ENCODE measurements at places on chromosomes 7 and 10.

GRCh38 chr7:6246251-6246917 is 26.0 kb downstream of the CYTH3 start:
- no peak for DNase-seq

DNA sequence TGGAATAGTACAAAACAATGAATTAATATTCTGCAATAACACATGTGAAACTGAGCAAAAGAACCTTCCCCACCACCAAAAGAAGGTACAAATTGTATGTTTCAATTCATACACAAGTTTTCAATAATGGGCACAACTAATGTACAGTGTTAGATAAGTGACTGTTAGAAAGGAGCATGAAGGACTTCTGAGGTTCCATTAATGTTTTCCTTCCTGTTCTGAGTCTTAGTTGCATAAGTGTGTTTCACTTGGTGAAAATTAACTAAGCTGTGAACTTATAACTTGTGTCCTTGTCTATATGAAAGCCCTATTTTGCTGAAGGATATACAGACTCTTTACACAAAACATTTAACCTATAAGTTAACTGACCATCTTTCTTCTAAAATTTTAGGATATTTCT is 8.2 kb downstream of the GSAP start:
- no peak for DNase-seq

GRCh38 chr7:1769286-1770200 is 99.5 kb downstream of the ELFN1 start:
- DNase-seq = no peak

- DNase-seq = no peak
These were observed 15.2 kb downstream of the SORBS1 start for GRCh38 chr10:95545981-95546380.

DNA sequence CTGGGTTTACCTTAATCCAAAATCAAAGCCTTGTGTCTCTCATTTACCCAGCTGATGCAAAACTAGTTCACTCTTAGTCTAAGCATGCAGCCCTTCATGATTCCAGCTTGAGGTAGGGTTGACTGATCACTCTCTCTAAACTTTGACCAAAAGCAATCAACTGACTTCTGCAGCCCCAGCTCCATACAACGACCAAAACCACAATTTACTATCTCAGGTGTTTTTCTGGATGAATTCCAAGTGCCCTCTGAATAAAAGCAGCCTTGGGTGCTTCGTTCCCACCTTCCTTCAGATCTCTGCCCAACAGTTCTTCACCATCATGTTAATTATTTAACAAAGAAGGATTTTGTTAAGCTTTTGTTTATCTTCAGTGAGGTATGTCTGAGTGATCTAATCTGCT is 62.6 kb downstream of the CCDC6 start:
- no peak for DNase-seq

GRCh38 chr7:146150153-146150552 is 33.6 kb downstream of the CNTNAP2 start:
- DNase-seq = no peak

DNA sequence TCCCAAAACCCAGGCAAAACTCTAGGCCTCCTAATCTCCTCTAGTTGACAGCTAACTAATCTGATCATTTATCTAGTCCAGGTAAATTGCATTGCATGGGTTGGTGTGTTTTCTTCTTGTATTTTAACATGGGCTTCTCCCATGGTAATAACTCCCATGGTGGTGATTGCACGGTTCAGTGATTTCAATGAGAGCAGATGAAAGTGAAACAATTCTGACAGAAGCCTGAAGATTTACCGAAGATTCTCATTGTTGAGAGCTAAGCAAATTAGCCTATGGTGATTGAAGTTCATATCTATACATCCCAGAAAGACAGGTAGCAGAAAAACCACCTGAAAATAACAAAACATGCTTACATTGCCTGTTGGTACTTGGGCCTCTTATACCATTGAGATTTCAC is 26.6 kb upstream of the LIPN start:
- DNase-seq = no peak

GRCh38 chr7:124796771-124797170 is 31.2 kb upstream of the GPR37 start:
- no peak for DNase-seq

- no peak for DNase-seq
These were observed 69.7 kb upstream of the PPP1R3C start for GRCh38 chr10:91702620-91703019.

GRCh38 chr7:45626441-45627430 is 52.6 kb downstream of the ADCY1 start:
- DNase-seq = no peak

DNA sequence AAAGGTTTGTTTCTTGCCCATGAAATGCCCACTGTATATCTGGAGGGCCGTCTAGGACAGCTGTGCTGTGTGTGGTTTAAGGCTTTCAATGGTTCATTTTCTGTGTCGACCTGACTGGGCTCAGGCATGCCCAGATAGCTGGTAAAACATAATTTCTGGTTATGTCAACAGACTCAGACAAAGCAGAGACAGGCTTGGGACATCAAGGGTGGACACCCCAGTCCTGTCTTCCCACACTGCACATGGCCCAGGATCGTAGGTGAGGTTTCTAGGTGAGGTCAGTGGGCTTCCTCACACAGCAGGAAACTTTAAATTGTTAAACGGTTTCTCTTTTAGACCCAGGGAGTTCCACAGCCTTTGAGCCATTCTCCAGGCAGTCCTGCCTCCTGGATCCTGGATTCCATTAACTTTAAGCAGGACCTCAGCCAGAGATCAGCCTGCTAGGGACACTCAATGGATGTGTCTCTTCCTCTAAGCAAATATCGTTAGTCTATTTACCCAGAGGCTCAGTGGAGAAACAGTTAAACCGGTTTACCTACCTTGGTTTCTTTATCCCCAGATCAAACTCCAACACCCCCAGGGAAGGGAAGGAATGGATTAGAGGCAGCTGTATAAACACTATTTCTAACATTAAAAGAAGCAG is 66.4 kb downstream of the ST8SIA6 start:
- no peak for DNase-seq

- DNase-seq = peak; percentile 81
These were observed 71.8 kb upstream of the LRRN3 start for GRCh38 chr7:111018960-111019736.

- DNase-seq = peak; percentile 57
These were observed 155.1 kb downstream of the LYZL1 start for GRCh38 chr10:29443745-29444523.

- DNase-seq = no peak
These were observed 2.1 kb downstream of the DNAJC9 start for GRCh38 chr10:73244866-73245477.

DNA sequence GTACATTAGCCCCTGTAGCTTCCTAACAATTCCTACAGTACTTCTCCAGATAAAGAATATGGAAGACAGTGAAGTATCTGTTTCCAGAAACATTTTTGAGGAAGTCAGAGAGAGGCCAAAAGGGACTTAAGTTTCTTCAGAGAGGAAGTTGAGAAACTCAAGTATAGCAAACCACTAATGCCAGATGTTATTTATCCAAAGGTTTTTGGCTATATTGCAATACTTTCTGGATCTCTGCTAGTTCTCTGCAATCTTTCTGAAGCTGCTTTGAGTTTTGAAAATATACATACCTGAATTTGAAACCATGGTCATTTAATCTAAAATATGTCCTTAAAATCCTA is 64.7 kb downstream of the BICC1 start:
- DNase-seq = no peak

- no peak for DNase-seq
These were observed 49.9 kb downstream of the NRCAM start for GRCh38 chr7:108406222-108406890.

DNA sequence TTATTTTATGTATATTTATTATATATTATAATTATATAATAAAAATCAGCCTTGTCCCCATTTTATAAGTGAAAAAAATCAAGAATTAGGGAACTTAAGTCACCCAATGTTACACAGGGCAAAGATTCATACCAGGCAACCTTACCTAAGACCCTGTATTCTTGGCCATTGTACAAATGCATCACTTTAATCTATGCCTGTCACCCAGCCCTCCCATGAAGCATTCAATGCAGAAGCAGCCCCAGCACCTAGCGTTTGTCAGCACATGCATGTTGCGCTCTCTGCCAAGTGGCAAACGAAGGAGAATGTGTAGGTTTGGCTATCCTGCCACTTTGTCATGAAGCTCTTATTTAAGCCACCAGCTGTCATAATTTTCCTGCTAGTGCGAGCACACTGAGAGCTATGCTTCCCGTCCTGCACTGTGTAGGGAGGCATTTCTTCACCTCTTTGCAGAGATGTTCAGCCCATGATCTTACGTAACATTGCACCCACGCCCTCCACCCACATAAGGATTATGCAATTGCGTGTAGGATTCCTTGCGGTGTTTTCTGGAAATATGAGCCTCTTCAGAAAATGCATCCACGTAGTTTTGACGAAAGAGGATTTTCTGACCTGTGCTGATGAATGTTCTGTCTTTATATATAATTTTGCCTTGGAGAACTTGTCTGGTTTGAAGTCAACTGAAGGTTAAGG is 7.7 kb upstream of the COBL start:
- DNase-seq = no peak

DNA sequence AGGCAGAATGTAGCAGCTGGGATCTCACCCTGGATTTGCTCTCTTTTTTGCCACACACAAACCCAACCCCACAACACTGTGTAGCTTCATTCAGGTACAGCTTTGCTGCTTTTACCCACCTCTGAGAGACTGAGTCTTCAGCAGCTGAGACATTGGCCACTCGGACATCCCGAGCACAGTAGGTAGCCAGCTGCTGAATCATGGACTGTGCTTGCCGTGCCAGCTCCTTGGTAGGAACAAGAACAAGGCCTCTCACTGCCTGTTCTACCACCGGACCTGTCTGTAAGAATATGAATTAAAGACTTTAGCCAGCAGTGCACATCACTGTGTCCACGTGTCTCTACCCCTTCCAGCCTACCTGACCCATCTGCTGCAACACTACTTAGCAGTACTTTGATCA is 937 bp downstream of the DDX56 start:
- no peak for DNase-seq

GRCh38 chr10:42887734-42888503 is 105.3 kb downstream of the BMS1 start:
- DNase-seq = no peak

DNA sequence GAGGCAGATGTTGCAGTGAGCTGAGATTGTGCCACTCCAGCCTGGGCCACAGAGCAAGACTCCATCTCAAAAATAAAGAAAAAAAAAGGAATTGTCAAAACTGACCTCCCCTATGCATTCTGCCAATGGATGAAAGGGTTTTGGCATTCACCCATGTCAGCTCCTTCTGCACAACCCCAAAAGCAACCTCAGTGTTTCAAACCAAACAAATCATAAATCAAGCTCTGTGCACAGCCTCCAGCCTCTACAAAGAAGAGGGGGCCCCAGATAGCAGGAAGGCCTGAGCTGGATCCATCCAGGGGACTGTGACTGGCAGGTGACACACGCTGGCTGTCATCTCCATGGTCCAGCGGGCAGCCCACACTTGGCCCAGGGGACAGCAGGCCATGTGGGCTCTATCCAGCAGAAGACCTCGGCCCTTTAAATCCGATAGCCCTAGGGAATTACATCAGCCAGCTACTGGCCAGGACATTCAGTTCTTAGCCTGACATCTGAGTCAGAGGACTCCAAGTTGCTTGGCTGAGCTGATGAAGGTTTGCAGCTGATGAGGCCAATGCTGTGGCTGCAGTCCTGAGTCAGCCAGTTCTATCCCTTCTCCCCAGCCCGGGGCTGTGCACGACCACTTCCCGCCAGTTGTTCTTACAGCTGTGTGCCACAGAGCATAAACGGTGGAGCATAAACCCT is 52.0 kb upstream of the FIGNL1 start:
- no peak for DNase-seq

DNA sequence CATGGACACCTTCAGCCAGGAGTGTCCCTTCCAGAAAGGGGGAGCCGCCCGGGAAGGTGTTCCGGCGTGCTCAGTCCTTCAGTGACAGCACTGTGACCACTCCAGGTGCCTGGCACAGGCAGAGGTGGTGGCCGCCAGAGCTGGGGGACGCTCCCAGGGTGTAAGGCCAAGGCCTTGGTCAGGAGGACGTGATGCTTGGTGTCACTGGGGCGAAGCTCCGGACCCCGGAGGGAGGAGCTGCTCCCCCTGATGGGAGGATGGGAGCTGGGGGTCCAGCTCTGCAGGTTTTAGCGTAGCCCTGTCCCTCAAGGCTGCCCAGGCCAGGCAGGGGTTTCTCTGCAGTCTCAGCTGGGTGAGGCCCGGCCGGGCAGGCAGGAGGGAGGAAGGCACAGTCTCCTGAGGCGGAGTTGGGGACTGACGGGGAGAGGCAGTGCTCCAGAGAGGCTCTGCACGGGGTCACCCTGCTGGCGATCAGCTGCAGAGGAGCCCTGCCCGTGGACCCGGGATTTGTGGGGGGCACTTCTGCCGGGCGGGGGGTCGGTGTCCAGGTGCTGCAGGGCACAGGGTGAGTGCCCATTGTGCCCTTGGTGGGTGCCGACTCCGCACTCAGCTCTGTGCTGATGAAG is 56.5 kb upstream of the DNAJB6 start:
- no peak for DNase-seq

DNA sequence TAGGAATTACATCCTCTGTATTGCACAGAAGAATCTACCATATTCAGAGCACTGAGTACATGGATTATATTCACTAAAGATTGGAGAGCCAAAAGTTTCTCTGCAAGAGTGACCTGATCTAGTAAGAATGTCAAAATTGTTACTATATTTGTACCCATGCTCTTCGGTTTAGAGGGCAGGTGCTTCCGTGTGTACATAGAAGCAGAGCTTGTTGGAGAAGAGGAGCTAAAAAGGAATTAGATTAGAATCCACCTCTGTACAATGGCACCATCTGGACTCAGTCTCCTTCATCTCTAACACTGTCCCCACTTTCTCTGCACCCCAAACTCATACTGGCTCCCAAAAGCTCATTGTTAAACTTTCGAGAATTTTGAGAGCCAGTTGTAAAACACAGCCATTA is 8.3 kb downstream of the CALD1 start:
- DNase-seq = no peak

DNA sequence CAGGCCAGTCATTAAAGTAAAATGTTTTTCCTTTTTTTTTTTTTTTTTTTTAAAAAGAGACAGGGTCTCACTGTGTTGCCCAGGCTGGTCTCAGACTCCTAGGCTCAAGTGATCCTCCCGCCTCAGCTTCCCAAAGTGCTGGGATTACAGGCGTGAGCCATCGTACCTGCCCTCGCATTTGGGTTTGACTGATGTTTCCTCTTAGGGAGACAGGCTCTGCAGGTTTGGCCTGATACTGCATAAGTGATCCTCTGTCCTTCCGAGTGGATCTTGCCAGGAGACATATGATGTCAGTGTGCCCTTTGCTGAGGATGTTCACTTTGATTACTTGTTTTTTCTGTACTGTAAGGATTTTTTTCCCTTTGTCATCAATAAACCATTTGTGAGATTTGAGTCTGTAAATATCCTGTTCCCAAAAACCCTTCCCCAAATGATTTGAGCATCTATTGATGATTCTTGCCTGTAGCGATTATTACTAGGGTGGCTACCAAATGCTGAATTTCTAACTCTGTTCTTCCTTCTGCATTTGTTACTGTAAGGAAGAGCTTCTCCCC is 19.7 kb downstream of the LIMK1 start:
- no peak for DNase-seq

GRCh38 chr10:85578860-85579259 is 787.7 kb downstream of the GRID1 start:
- no peak for DNase-seq

Measured in HAP-1 (cell line).